ENCODE measurements at places on chromosomes 3 and 15. TPM values are rescaled to one million over a fixed set of nuclear protein-coding genes. Genes with fewer than 3 reads are reported as not detected.

DNA sequence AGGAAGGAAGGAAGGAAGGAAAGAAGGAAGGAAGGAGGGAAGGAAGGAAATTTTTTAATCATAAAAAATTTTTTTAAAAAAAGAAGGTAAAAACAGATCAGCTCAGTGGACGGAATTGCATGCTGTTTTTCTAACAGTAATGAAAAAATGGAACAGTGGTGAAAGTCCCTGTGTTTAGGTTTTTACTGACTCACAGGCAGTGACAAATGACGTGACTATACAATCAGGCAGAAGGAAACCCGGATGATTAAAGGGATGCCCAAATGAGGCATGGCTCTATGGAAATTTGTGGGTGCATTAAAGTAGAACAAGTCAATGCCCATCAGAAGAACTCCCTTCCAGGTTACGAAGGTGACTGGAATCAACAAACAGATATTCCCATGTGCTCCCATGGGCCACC is 135.0 kb downstream of the IMPG2 start:
- DNase-seq: no peak

SPATA12 gene
- total RNA-seq: 0.32 TPM

PLAAT1 gene
- not detected for total RNA-seq

ADAMTS17 gene
- 0.11 TPM for total RNA-seq

CCDC54 gene
- not detected for total RNA-seq
